ENCODE measurements at places on chromosomes 2 and 18.

GRCh38 chr2:149420053-149420963, 89.9 kb downstream of the LYPD6 start:
- DNase-seq, result no peak

- DNase-seq, result peak; percentile 19
Measured at GRCh38 chr2:127388423-127389164, 819 bp upstream of the MAP3K2 start.

- DNase-seq, result no peak
Measured at GRCh38 chr2:73925853-73926492, 707 bp upstream of the DGUOK start.

- peak; percentile 43 for DNase-seq
Measured at GRCh38 chr2:54586062-54586461, 129.9 kb downstream of the SPTBN1 start.

DNA sequence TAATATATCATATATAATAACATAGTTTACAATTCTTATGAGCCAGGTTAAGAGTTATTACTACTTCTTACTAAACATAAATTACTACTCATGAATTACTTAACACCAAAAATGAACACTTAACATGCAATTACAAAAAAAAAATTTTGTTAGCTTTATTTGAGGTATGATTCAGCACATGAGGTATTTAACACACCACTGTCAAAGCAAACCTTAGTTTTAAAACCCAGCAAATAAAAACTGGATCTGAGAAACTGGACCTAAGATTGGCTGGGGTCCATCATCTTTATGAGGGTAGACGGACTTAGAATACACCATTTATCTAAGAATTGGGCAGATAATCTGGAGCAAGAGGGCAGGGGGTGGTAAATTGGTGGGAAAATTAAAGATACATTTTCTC, 81.8 kb upstream of the CREB1 start:
- DNase-seq, result no peak

GRCh38 chr2:231611273-231612108, 18.8 kb downstream of the TEX44 start:
- DNase-seq, result peak; percentile 73

Data from HCEC 1CT (cell line).